ENCODE measurements at places on chromosomes 2 and 18. TPM values are rescaled to one million over a fixed set of nuclear protein-coding genes. Genes with fewer than 3 reads are reported as not detected.

DNA sequence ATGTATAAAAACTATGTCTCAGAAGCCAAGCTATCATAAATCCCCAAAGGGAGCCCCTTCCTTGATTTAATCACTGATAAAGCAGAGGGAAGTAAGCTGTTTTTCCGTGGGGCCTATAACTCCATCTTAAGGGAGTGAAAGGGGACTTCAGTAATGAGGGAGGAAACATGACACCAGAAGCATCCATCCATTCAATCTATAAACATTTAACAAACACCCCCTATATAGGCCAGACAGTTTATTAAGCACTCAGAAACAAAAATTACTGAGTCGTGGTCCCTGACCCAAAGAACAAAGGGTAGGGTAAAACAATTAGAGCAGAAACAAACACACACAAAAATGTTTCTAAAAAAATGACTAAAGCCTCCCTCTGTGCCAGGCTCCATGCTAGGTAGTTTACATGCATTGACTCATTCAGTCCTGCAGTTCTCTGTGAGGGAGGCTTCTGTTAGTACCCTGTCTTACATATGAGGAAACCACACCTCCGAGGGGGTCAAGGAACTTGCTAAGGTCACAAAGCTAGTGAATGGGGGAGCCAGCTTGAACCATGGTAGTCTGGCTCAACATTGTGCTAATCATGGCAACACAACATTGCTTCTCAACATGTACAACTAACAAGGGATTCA lies 472.1 kb downstream of the CDH2 start:
- DNase-seq = no peak

Gene TLX2
- 0.06 TPM for polyA plus RNA-seq

DNA sequence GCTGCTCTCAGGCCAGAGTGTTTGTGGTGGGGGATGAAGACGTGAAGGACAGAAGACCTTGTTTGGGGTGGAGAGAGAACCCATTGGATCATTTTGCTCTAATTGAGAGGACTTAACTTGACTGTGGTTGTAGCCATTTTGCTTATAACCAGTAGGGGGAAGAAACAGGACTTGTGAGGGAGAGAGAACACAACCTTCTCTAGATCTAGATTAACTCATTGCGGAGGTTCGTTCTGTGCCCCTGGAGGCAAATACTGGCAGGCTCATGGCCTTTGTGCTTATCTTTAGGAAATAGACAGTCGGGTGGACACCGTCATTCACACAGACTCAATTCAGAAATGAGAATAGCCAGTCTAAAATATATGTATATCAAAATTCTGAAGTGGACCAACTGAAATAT lies 147.0 kb upstream of the LHCGR start:
- no peak for DNase-seq

DNA sequence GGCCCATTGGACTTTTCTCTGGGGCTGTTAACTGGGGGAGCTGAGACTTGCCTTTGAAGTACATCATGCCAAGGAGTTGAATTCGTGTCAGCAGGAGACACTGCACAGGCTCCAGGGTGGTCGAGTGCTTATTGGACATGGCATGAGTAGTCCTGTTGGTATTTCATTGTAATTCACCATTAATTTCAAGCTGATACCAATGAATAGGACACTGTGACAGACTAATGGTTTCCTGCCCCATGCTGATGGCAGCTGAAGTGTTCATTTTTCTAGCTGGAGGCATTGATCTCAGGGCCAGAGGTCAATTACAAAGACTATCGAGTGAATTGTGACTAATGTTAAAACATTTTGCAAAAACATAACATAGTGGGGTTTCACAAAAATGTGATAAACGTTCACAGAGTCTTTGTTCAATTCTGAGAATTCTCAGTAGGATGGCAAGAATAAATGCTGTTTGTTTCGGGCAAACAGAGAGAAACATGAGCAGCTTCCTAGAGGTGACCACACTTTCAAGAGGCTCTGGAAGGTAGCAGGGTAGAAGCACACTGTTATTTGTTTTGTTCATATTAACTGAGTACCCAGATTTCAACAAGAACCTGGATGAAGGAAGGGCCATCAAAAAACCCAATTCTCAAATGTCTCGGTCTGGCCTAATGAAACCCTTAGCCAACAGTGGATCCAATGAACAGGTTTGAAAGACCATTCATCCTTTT lies 90.6 kb upstream of the ARL4C start:
- DNase-seq = no peak

GRCh38 chr2:218290316-218291261 lies 1.7 kb downstream of the TMBIM1 start:
- no peak for DNase-seq

DNA sequence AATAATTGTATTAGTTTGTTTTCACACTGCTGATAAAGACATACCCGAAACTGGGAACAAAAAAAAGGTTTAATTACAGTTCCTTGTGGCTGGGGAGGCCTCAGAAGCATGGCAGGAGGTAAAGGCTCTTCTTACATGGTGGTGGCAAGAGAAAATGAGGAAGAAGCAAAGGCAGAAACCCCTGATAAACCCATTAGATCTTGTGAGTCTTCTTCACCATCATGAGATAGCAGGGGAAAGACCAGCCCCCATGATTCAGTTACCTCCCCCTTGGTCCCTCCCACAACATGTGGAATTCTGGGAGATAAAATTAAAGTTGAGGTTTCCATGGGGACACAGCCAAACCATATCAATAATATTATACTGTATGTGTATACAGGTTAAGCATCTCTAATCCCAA lies 73.3 kb upstream of the CABLES1 start:
- no peak for DNase-seq

GRCh38 chr2:218659258-218659987 lies at the start of the genes BCS1L and ZNF142:
BCS1L (plus strand) TSS chr2:218659683; CDS start chr2:218660988, 1,305 bp downstream.
ZNF142 (minus strand) TSS chr2:218659623; CDS start chr2:218656429, 3,194 bp downstream.
- DNase-seq = peak; percentile 84

DNA sequence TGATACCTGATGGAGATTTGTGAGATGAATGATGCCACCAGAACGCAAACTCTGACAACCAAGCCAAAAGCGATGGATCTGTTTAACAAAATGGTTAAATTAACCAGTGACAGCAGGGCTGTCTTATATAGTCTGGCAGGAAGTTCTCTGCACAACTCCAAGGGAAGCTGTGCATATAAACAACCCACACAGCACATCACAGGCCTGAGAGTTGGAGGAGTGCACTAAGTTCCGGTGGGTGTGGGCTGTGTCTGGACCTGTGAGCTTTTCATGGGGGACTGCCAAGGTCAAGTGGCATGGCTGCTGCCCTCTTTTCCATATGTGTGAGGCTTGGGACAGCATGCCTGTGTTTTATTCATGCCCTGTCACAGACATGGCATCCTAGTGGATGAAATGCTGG lies 414.6 kb upstream of the TRIB2 start:
- no peak for DNase-seq

DNA sequence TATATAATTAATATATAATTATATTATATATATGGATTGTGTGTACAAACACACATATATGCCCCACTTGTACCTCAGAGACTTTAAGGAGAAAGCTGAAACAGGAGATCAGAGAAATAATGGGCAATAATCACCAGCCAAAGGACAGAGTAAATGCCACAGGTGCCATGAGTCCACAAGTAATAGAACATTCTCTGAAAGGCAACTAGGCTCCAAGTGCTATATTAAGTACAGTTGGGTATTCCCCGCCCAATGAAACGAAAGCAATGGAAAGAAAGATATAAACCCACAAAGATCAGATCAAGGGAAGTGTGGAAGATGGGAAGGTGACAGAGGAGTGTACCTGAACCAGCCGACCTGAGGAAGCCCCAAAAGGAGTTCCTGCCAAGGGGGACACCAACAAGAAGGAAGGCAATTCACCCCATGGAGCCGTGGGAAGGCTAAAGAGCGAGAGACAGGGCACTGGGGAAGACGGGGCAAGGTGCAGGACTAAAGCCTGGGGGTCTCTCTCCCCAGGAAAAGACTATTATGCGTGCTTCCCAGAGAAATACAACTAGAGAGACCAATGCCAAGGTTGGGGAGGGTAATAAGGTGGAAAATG lies 19.0 kb downstream of the DYM start:
- DNase-seq = no peak

DNA sequence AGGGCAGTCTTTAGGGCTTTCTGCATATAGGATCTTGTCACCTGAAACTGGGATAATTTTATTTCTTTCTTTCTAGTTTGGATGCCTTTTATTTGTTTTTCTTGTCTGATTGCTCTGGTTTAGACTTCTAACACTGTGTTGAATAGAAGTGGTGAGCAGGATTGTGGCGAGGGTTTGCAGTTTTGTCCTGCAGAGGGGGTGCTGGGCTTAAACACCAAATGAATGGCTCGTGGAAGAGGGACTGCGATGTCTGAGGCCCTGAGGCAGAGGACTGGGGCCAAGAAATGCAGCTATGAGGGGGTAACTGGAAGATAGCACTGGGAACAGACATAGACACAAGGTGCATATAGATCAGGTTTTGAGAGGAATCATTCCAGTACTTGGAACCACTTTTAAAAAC lies 20.5 kb downstream of the UBE2F start:
- DNase-seq = no peak

- DNase-seq = no peak
Observed at GRCh38 chr2:46365913-46366667, 68.9 kb downstream of the EPAS1 start.

GRCh38 chr2:203327901-203328759 lies at the start of gene ABI2:
ABI2 (plus strand) TSS chr2:203328394; CDS start chr2:203328515, 121 bp downstream.
- DNase-seq = peak; percentile 96

- no peak for DNase-seq
Observed at GRCh38 chr2:239293775-239294430, 106.9 kb downstream of the HDAC4 start.

Gene KCNE4
- polyA plus RNA-seq = 5.3 TPM

Gene RTP5
- polyA plus RNA-seq = not detected

DNA sequence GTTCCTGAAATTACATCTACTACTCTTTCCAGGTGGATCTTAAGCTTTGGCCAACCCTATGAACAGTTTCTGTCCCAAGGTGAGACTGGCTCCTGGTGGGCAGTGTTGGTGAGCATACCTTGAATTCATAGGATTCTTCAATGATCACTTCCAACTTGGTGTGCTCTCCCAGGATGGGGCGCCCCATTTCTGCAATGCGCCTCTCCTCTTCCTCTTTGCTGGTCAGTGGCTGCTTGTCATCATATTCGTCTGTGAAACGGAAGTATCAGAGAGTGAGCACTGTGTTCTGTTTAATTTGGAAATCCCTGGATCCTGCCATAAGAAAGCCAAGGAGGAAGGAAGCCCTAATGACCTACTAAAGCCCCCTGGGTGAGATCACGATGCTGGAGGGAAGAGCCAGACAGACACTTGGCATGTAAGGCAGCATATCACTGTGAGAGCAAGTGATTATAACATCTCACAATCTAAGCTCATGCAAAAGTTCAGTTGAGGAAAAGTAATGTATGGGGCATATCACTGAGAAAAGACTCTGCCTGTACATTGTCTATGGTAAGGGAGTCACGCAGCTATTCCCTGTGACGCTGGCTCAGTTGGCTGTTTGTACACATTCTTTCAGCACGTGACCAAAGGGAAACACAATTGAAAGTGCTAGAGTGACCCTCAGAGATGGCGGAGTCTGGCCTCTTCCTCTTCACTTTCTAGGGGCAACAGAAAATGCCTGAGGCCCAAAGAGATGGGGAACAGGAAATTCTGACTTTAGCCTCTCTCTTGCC lies 287.0 kb downstream of the SLC8A1 start:
- DNase-seq = peak; percentile 71

DNA sequence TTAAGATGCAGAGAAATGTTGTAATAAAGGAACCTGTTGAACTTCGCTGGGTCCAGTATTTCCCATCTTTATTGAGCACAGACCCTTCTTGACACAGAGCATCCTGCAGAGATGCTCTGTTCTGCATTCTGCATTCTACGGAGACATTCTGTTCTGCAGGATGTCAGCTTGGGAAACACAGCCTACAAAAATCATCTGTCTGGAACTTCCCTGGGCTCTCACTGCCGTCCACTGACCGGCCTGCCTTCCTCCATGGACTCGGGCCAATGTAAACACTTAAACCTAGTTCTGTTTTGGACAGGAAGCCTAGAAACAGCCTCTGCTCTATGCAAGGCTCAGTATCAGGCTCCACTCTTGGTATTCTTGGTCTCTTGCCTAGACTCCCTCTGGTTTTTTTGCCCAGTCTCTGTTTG lies 90.0 kb upstream of the PPP1CB start:
- DNase-seq = no peak

GRCh38 chr2:182668671-182669070 lies 47.4 kb upstream of the DNAJC10 start:
- peak; percentile 16 for DNase-seq

- DNase-seq = no peak
Observed at GRCh38 chr2:69766014-69766413, 24.1 kb downstream of the ANXA4 start.

Gene PLEKHH2
- polyA plus RNA-seq = 205 TPM

- DNase-seq = no peak
Observed at GRCh38 chr2:20065885-20066602, 14.6 kb upstream of the LAPTM4A start.

- peak; percentile 67 for DNase-seq
Observed at GRCh38 chr2:217756375-217757107, 246.3 kb downstream of the TNS1 start.

- DNase-seq = peak; percentile 14
Observed at GRCh38 chr2:239979243-239980023, 45.7 kb downstream of the NDUFA10 start.

Gene AMER3
- polyA plus RNA-seq = 0.07 TPM

DNA sequence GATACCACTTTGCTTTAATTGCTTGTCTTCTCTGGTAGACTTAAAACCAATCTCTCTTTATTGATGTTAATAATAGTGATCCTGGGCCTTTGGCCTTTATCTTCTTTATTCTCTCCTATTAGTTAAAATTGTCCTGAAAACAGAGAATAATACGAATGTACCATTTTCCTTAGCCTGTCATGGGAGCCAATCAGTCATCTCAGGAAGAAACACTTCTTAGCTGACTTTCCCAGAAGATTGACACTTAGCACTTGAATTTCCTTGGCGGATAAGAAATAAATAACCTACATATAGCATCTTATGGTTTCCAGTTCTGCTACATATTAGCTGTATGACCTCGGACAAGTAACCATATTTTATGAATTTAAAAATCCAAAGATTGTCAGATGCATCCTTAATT lies 338.4 kb upstream of the SLC14A2 start:
- no peak for DNase-seq

DNA sequence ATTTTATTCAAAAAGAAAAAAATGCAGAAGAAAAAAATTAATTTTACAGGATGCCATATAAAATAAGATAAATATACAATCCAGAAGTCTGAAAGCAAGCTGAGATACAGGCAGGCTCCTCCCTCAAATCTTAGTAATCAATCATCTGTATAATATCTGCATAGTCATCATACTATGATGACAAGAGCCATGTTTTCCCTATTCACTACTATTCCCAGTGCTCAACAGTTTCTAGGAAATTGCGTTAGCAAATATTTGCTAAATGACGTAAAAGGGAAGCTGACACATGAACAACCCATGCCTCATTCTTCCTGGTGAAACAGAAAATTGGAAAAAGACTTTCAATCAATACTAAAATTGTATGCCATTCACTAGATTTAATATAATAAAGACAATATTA lies 793.2 kb downstream of the SUCLG1 start:
- DNase-seq = no peak

Gene CLEC4F
- polyA plus RNA-seq = 0.07 TPM

- no peak for DNase-seq
Observed at GRCh38 chr2:144265654-144266053, 254.3 kb downstream of the ZEB2 start.
